ENCODE measurements at places on chromosomes 5 and 9. TPM values are rescaled to one million over a fixed set of nuclear protein-coding genes. Genes with fewer than 3 reads are reported as not detected.

The N4BP3 gene
- total RNA-seq: 12.5 TPM

The GBGT1 gene
- 3.7 TPM for total RNA-seq

The FASTKD3 gene
- total RNA-seq: 15.7 TPM

The ALDH7A1 gene
- 64.8 TPM for total RNA-seq

The NEUROG1 gene
- total RNA-seq: not detected

The TBC1D9B gene
- 52.6 TPM for total RNA-seq

The MYORG gene
- 6.2 TPM for total RNA-seq

The DMAC1 gene
- total RNA-seq: 30.0 TPM

The ZDHHC21 gene
- 63.0 TPM for total RNA-seq

The PCDHA12 gene
- total RNA-seq: 7.4 TPM

The PLEKHG4B gene
- 4.2 TPM for total RNA-seq

The FAM221B gene
- 0.23 TPM for total RNA-seq

The AUH gene
- total RNA-seq: 25.1 TPM

The ACOT12 gene
- 5.1 TPM for total RNA-seq

The FCHO2 gene
- 52.4 TPM for total RNA-seq

The EPB41L4B gene
- 19.8 TPM for total RNA-seq

The ELP1 gene
- 67.1 TPM for total RNA-seq

The PCDHGB2 gene
- total RNA-seq: 7.6 TPM

The TSSK1B gene
- not detected for total RNA-seq

The BARHL1 gene
- 0.69 TPM for total RNA-seq

The ARID3C gene
- 0.69 TPM for total RNA-seq

The CHD1 gene
- 66.4 TPM for total RNA-seq

The PARP8 gene
- 56.3 TPM for total RNA-seq

The SLC4A9 gene
- 0.23 TPM for total RNA-seq

The HTR4 gene
- 5.5 TPM for total RNA-seq

The TNFSF15 gene
- total RNA-seq: 0.23 TPM

The RASGRF2 gene
- total RNA-seq: 13.4 TPM

The CTSL gene
- 36.7 TPM for total RNA-seq

The ANKRD55 gene
- 7.4 TPM for total RNA-seq

The KIF4B gene
- total RNA-seq: 0.46 TPM

The FER gene
- 72.4 TPM for total RNA-seq

The SEC24A gene
- total RNA-seq: 26.1 TPM

The SHOC1 gene
- total RNA-seq: not detected

The NUTM2G gene
- not detected for total RNA-seq

The PALM2AKAP2 gene
- 16.8 TPM for total RNA-seq

The IL17B gene
- total RNA-seq: not detected

The IRF1 gene
- 3.2 TPM for total RNA-seq

The LCN15 gene
- total RNA-seq: not detected

The NPR2 gene
- total RNA-seq: 11.3 TPM

The TRIM36 gene
- total RNA-seq: 102 TPM

The SNCAIP gene
- 48.2 TPM for total RNA-seq

The CAMK4 gene
- total RNA-seq: 95.0 TPM

The WDR41 gene
- total RNA-seq: 134 TPM

The IFNW1 gene
- total RNA-seq: not detected

The AQP7 gene
- not detected for total RNA-seq
